Common myeloid progenitor, CD34-positive (primary cell): ENCODE measurements at places on chromosomes 16 and 17.
A peak's percentile ranks its signal among the peaks of the same experiment; 100 is the strongest.

DNA sequence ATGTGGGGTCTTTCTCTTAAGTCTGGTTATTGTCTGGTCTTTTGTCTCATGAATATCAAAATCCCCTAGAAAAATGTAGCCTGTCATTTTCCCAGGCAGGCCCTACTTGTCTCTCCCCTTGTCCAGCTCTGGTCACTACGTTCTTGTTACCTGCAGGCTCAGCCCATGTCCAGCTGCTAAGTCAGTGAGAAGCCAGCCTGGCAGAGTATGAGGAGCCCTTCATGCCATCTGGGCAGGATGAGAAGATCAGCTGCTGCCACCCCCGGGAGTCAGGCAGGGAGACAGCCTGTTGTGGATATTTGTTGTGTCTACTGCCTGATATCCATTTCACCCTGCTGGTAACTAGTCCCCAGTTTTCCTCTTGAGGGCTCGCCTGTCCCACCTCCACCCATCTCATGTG is 88.9 kb downstream of the ASIC2 start:
- DNase-seq = no peak

DNA sequence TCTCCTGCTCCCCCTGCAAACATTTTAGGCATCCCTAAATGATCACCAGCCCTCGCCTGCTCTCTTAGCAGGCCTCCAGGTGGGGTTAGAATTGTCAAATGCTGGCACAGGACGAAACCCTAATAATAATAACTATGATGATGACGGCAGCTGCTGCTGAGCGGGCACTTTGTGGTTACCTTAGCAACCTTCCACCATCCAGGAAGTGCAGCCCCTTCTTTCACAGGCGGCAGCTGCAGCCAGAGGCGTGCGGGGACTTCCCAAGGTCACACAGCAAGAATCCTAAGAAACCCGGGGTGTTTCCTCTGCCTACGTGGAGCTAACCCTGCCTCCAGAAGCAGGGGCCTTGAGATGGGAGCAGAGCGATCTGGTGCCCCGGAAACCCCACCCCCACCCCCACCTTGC is 22.4 kb upstream of the EIF1 start:
- peak; percentile 84 for DNase-seq

GRCh38 chr17:9669551-9670008 is 24.3 kb downstream of the USP43 start:
- no peak for DNase-seq

GRCh38 chr16:69057400-69058378 is 47.8 kb upstream of the HAS3 start:
- peak; percentile 73 for DNase-seq

GRCh38 chr16:79099716-79100115 is 500.8 kb downstream of the MAF start:
- no peak for DNase-seq

GRCh38 chr16:28217326-28217725 is 5.6 kb upstream of the XPO6 start:
- peak; percentile 23 for DNase-seq

GRCh38 chr16:67098599-67098998 is 11.1 kb upstream of the PHAF1 start:
- DNase-seq = no peak

DNA sequence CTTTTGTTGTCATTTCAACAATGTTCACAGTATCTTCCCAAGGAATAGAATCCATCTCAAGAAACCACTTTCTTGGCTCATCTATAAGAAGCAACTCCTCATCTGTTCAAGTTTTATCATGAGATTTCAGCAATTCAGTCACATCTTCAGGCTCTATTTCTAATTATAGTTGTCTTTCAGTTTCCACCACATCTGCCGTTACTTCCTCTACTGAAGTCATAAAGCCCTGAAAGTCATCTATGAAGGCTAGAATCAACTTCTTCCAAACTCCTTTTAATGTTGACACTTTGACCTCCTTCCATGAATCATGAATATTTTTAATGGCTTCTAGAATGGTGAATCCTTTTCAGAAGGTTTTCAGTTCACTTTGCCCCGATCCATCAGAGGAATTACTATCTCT is 102.1 kb downstream of the CDH13 start:
- no peak for DNase-seq

DNA sequence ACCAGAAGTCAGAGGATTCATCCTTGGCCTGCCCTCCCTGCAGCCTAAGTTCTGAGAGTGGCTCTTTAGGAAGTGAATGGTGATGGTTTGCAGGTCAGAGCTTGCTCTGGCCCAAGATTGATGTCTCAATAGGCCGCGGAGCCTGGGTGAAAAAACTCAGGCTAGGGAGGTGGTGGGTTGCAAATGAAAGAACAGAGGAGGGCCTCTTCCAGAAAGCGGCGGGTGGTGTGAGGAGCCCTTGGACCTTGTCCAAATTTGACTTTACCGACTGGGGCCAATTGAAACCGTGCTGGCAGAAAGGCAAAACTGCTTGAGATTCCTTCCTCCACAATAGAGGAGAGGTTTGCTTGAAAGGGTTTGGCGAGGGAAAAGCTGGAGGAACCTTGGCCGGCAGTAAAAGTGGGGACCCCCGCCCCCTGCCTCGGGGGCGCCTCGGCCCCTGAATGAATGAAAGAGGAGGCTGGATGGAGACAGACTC is 331.3 kb downstream of the SEC14L1 start:
- no peak for DNase-seq

- DNase-seq = no peak
Measured at GRCh38 chr17:36592716-36593321, 1.1 kb downstream of the DHRS11 start.

- no peak for DNase-seq
Measured at GRCh38 chr16:87705771-87706277, 60.0 kb downstream of the KLHDC4 start.

- no peak for DNase-seq
Measured at GRCh38 chr16:20349615-20350014, 2.9 kb downstream of the UMOD start.

- no peak for DNase-seq
Measured at GRCh38 chr17:4982305-4982704, 5.2 kb downstream of the CAMTA2 start.

DNA sequence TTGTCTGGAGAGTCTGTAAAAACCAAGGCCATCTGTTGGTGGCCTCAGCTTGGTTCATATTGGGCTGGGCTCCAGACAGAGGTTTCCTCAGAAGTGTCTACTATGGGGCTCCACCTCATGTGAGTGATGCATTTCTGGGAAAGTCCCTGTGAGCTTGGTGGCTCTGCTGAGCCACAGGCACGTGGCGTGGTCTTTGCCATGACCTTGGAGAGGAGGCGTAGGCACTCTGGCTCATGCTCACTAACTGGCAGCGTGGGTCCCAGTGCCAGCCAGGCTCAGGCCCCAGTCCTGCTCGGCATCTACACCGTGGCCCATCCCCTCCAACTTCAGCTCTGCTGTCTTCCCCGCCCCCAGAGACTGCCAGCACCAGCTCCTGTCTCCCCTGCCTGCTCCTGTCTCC is 10.7 kb upstream of the SMTNL2 start:
- DNase-seq = peak; percentile 82

GRCh38 chr16:74165566-74166080 is 131.0 kb upstream of the PSMD7 start:
- DNase-seq = no peak

DNA sequence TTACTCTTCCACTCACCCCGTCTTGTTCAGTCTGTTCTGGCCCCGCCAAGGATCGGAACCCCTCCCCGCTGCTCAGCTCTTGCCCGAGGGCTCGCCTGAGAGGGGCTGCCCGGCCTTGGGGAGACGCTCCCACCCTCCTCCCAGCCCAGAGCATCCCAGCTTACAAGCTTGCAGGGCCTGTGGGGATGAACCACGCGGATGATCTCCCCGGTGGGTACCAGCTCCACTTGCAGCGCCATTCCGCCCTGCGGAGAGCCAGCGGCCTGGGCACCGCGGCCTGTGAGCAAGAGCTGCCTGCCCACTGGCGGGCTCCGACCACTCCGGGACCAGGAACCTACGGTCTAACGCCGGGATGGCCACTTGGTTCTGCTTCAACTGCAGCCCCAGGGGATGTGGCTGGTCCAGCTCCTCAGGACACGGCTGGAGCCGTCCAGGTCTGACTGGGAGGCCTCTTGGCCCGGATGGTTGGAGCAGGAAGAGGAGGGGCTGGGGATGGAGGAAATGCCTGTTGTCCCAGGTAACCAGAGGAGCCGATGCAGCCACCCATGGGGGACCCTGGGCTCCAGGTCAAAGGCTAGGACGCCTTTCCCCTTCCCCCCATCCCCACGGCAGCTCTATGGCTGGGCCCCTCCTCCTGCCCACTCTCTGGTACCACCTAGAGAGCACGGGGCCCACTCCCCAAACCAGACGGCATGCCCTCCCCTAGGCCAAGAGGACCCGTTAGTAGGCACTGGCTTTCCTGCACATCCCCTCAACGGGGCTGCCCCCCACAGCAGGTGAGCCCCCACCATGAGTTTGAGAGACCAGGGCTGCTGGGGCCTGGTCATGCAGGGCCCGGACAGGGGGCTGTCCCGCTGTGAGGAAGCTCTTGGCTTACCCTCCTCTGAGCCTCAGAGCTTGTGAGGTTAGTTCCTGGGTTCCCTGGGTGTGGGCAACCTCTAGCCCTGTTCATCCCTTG is at the start of gene MYO1C:
MYO1C (minus strand) TSS at position 438 of the 958 bp plus-strand sequence; CDS start at position 239, 199 bp downstream.
- no peak for DNase-seq

DNA sequence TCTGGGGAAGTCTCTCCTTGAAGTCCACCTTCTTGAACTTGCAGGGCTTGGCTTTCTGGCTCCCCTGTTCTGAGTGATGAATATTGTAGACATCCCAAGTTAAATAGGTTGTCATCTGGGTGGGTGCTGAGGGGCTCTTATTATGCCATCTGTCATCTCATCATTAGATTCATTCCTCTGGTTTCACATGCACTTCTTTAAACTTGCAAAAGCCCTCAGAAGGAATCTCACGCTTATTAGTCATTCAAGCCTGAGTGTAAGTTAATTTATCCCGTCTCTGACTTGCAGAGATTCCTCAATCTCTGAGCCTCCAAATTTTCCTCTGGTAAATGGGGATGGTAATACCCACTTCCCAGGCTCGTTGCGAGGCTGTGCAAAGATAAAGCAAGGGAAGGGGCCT is 5.7 kb downstream of the MGAT5B start:
- no peak for DNase-seq

DNA sequence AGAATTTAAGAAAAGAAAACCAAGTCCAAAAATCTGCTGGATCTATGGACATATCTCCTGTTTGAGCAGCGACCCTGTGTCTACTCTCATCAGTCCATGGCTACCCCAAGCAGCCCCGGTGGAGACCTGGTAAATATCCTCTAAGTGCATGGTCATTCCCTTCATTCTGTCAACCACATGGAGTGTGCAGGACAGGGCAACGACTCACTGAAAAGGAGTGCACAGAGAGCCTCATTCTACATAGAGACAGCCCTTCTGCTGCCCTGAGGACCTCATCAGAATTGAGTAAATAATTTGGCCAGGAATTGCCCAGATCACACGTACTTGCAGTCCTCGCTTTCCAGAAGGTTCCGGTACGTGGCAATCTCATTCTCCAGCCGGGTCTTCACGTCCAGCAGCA is 3.0 kb downstream of the KRT38 start:
- DNase-seq = no peak

GRCh38 chr17:21573961-21574610 is 118.2 kb upstream of the KCNJ18 start:
- DNase-seq = peak; percentile 25

DNA sequence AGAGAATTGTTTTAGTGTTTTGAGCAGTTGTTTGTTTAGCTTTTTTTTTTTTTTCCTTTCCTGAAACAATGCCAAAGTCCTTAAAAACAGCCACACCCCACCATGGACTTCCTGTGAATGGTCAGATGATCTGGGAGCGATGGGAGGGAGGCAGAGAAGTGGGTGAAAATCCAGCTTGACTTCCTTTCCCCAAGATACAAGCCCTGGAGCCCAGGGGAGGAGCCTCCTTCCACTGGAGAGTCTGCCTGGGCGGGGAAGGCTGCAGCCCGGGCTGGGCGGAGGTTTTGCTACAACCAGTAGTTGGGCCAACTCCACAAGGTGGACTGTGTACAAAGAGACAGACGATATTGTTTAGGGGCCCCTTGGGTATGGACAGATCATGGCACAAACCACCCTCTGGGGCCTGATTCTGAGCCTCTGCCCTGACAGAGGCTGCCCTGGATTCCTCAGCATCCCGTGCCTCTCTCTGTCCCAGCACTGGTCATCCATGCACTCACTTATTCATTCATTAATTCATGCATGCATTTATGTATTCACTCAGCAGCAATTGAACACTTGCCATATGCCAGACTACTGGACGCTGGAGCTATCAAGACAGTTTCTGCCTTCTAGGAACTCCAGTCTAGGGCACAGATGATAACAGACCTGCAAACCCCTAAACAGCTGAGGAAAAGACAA is 29.8 kb downstream of the WSB1 start:
- DNase-seq = no peak

DNA sequence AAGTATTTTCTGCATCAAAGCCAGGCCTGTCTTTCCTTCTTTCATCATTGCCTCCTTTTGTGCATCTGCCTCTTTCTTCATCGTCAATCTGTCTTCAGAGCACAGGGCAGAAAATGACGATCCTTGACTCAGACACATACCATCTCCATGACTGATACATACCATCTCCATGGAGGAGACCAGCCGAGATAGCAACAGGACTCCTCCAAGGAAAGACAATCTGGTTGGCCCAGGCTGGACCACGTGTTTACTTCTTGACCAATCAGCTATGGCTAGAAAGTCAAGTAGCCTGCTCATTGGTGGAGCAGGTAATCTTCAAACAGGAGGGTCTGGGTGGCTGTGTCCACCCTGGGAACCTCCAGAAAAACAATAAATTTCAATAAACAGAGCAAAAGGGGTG is 164.6 kb downstream of the CPPED1 start:
- no peak for DNase-seq

GRCh38 chr17:4479982-4480751 is 18.5 kb upstream of the SPNS2 start:
- DNase-seq = no peak

DNA sequence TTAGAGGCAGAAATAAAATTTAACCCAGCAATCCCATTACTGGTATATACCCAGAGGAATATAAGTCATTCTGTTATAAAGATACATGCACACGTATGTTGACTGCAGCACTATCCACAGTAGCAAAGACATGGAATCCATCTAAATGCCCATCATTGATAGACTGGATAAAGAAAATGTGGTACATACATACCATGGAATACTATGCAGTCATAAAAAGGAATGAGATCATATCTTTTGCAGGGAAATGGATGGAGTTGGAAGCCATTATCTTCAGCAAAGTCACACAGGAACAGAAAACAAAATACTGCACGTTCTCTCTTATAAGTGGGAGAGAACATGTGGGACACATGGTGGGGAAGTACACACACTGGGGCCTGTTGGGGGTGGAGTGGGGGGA is 23.1 kb downstream of the SSH2 start:
- DNase-seq = no peak

GRCh38 chr17:3222505-3222904 is 15.0 kb downstream of the OR1A1 start:
- peak; percentile 15 for DNase-seq

DNA sequence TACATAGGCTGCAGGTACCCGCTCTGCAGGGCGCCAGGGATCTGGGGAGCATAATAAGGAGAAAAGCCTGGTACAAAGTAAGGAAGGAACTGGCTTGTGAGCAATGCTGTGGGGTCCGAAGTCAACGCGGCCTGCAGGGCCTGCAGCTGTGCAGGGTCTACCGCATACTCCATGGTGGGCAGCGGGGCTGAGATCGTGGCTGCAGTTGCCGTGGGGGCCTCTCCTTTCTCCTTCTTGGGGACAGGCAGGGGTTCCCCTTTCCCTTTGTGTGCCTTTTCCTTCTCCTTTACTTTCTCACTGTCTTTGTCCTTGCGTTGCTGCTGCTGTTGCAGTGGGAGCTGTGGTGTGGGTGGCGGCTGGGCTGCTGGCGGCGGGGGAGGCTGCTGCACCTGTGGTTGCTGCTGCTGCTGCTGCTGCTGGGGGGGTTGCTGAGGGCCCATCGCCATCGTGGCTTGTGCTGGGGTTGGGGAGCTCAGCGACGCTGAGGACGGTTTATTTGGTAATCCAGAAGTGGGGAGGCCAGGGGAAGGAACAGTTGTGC is 259.6 kb downstream of the ZFHX3 start:
- peak; percentile 27 for DNase-seq
